ENCODE measurements at places on chromosomes 2 and 18. TPM values are rescaled to one million over a fixed set of nuclear protein-coding genes. Genes with fewer than 3 reads are reported as not detected.

- no peak for DNase-seq
Observed at GRCh38 chr2:183185534-183185933, 61.3 kb downstream of the NUP35 start.

The SLC19A3 gene
- 0.74 TPM for total RNA-seq

DNA sequence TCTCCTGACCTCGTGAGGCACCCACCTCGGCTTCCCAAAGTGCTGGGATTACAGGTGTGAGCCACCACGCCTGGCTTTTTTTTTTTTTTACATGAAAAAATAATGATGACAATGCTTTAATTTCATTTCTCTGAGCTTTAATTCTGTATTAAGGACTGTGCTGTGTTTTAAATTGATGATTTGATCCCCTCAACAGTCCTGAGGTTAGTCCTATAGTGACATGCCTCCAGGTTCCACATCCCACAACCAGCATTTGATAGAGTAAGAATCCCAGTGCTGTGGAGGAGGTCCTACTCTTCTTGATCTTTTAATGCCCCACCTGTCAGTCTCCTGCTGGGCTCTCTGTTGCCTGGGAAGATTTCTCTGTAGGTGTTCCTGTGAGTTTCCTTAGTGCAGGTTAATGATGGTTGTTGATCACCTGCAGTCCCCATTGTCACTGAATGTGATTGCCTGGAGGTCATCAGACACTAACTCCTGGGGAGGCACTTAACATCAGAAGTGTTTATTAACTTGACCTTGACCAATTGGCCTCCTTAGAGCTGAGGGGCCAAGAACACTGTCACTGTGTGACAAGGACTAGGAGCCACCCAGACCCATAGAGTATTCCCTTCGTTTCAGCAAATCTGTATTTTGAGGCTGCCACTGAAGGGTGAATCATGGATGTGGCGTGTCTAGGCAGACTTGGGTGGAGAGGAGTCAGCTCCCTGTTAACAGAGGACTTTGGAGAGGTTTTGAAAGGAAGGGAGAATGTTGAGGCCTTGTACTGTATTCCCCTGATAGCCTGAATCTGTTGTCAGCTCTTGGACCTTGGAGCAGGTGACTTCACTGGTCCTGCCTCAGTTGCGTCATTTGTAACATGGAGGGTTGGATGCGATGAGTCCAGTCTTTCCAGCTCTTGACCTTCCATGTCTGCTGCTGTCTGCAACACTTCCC lies 11.5 kb downstream of the ASAP2 start:
- no peak for DNase-seq

DNA sequence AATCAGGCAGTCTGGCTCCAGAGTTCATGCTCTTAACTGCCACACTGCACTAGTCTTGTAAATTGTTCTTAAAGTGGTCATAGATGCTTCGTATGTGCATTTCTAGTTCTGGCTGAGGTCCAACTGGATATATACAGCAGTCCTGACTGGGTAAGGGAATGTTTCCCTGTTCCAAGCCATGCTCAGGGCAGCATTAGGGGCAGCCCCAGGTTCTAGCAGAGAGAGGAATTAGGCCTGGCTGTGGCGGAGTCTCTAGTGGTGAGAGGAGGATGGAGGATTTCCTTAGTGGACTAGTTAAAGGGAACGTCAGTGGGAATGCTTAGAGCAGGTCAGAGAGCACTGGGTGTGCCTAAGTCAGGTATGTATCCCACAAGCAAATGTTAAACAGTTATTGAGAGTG lies 28.0 kb downstream of the UBE2E3 start:
- no peak for DNase-seq

DNA sequence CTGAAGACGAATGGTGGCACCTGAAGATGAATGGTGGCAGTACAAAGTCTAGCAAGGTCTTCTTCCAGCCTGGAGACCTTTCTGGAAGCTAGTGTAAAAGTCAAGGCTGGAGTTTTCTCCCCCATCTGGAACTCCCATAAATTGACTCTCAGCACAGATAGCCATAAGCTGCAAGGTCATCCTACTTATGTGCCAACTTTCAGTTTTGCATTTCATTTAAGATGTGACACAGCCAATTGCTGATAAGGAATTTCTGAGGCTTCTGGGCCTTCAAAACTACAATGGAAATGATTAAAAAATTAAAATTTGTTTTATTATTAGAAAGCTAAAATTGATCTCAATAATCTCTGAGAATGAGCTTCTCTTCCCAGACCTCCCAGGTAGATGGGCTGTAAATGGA lies 10.2 kb downstream of the XDH start:
- DNase-seq: no peak

- no peak for DNase-seq
Observed at GRCh38 chr18:64083916-64084315, 65.0 kb downstream of the LINC00305 start.

The GRHL1 gene
- 0.69 TPM for total RNA-seq

GRCh38 chr18:25595274-25596060 lies 243.5 kb upstream of the ZNF521 start:
- no peak for DNase-seq

The HK2 gene
- 19.0 TPM for total RNA-seq

The ALPI gene
- not detected for total RNA-seq

DNA sequence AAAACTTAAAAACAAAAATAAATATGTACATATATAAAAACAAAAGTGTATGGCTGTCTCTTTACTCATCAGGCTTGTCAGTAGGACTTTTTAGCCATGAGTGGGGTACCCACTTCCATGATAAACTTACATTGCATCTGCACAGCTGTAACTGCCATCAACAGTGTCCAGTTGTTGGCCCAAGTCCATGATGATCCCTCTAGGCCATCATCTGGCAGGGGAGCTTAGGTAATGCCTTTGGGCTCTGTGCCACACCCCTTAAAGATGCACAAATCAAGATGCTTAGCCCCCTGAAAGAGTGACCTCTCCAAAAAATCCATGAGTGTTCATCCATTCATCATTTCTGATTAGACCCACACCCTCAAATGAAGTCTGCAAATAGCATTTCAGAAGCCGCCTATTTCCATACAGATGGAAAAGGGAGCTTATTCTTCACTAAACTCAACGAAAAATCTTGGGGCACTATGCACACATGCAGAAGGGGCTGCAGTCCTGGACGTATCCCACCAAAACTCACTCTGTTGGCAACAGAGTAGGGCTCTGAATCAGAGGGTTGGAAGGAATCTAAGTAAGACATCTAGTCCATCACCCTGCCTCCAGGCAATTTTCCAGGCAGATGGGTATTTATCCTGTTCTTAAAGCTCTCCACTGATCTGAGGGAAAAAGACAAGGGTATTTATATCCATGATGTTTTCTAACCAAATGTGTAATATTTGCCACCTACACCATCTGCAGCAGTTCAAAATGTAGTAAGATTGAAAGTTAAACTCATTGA lies 691.0 kb downstream of the ZEB2 start:
- DNase-seq: no peak

- DNase-seq: no peak
Observed at GRCh38 chr2:80102026-80102425, 202.5 kb downstream of the LRRTM1 start.

DNA sequence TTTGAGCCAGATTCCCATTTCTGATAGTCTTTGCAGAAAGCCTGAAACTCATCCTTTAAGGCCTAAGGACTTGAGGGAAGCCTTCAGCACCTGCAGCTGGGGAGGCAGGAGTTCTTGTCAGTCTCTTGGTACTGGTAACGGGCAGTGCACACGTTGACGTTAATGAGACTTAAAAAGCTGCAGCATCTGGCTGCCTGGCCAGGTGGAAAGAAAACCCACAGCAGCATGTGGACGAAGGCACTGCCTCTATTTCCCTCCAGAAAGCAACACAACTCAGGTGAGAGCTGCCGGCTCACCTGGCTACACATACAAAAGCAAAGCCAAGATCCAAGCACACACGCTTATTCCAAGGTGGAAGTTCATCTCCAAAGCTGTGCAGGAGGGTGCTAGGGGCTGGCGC lies 178.8 kb downstream of the ANAPC1 start:
- no peak for DNase-seq

- no peak for DNase-seq
Observed at GRCh38 chr18:59725142-59725541, 27.9 kb upstream of the CCBE1 start.

The ALLC gene
- total RNA-seq: not detected

The TBC1D8 gene
- total RNA-seq: 45.0 TPM

- DNase-seq: no peak
Observed at GRCh38 chr2:112033600-112033999, 21.5 kb upstream of the TMEM87B start.

DNA sequence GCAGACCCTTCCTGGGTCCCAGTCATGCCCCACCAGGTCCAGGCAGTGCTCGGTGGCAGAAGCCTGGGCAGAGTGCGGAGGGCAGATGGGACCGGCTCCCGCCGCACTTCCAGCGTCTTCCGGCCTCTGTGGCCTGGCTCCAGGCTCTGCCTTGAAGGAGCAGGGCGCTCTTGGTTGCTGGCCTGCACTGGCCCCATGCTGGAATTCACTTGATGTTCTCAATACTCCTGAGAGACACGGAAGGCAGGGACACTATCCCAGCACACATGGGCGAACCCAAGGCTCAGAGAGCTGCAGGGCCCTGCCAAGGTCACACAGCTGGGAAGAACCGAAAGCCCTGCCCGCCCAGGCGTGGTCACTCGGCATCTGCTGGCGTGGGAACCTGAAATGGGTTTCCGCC lies 87.6 kb upstream of the ODC1 start:
- DNase-seq: no peak

The LYG2 gene
- total RNA-seq: not detected

GRCh38 chr2:206683546-206683945 lies 34.6 kb downstream of the DYTN start:
- DNase-seq: no peak

DNA sequence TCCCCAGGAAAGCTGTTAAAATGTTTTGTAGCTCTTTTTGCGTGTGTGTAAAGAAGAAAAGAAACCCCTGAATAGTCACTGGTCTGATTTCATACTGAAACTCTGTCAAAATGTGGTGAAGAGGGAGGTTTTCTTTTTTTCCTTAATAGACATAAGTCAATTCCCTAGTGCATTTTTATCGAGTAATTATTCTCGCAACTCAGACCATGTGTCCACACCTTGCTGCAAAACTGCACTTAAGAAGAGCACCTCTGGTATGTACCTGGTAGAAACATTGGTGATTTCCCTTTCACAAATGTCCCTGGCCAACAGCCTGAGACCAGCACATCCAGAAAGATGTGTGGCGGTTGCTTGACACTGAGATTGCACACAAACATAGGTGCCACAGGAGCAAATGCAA lies 159.9 kb downstream of the ZNF521 start:
- DNase-seq: no peak

The SPIRE1 gene
- 42.4 TPM for total RNA-seq

The LRRC30 gene
- not detected for total RNA-seq

The PARD6G gene
- total RNA-seq: 2.0 TPM

The MAP3K19 gene
- not detected for total RNA-seq

- no peak for DNase-seq
Observed at GRCh38 chr2:30649278-30649677, 158.0 kb downstream of the CAPN13 start.

- DNase-seq: no peak
Observed at GRCh38 chr2:165876269-165876668, 77.3 kb downstream of the TTC21B start.

The TNS1 gene
- 828 TPM for total RNA-seq

DNA sequence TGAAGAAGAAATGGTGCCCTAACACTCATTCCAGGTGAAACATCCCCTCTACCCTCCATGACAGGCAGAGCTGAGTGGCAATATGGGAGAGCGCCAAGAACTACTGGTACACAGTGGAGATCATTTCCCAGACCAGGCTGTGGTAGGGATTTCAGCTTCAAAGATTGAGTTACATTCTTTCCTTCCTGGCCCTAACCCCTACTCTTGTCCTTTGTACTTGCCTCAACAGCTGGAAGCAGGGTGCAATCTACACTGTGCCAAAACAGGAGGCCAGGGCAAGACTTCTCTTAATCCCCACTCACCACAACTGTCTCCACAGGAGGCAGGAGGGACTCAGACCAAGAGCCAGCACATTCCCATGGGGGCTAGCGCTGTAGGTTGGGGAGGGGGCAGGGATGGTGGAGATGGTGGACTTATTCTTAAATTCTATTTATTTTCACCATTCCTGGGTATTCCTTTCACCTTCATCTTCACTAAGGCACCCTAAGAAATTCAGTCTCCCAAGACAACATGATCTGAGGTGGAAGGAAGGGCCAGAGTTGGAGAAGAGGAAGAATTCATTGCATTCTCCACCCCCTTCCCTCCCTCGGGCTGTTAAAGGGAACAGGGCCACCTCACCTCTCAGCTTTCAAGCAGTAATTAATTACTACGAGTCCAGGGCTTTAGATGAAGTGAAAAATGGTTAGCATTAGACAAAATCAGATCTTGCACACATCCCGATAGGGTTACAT lies 65.9 kb downstream of the AAK1 start:
- DNase-seq: no peak

The DOK6 gene
- total RNA-seq: 0.96 TPM

The MSGN1 gene
- total RNA-seq: not detected

- DNase-seq: no peak
Observed at GRCh38 chr2:62229082-62229605, 33.2 kb downstream of the B3GNT2 start.

GRCh38 chr2:193461431-193461934 lies 1266.8 kb upstream of the TMEFF2 start:
- DNase-seq: no peak

GRCh38 chr2:26674771-26675170 lies 17.8 kb upstream of the KCNK3 start:
- DNase-seq: no peak

GRCh38 chr2:10926191-10926820 lies 14.6 kb downstream of the KCNF1 start:
- DNase-seq: no peak

The SPATA3 gene
- total RNA-seq: not detected

GRCh38 chr18:38032516-38032915 lies 466.9 kb upstream of the CELF4 start:
- DNase-seq: no peak

GRCh38 chr2:86139981-86140380 lies 33.9 kb downstream of the PTCD3 start:
- DNase-seq: no peak

The LCT gene
- total RNA-seq: not detected

The REG3G gene
- total RNA-seq: not detected

The MERTK gene
- total RNA-seq: 4.7 TPM

DNA sequence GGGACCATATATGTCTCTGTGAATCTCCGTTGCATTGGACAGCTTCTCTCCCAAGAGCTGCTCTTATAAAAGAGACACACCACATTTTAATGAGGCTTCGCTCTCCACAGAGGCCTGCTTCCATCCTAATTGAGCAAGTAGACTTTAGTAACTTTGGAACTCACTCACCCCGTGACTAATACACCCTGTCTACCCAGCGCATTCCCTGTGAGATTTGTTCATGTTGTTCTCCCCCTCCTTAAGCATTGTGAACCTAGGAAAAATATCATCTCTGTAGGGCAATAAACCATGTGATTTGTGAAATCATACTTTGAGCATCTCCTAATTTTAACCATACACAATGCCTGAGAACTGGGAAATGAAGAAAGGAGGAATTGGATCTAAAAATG lies 56.9 kb downstream of the MCFD2 start:
- DNase-seq: no peak

GRCh38 chr2:65231892-65232477 lies 4.4 kb downstream of the ACTR2 start:
- DNase-seq: no peak

DNA sequence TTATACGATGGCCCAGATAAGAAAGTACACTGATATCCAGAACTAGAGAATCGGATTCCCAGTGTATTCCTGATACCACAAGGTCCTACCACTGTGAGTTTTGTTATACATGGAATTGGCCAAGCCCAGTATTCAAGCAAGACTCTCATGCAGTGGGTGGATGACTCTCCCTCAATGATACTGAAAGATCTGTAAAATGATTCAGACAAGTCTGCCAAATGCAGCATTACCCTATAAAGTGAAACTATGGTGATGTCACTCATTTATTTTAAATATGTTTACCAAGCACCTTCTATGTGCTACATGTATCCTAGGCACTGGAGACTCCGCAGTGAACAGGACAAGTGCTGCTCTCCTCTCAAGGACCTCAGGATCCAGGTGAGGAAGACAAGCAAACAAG lies 22.6 kb downstream of the MYO5B start:
- DNase-seq: no peak

All from left ventricle myocardium inferior (tissue), 1 donor.